ENCODE measurements at places on chromosomes 3 and 15.
A peak's percentile ranks its signal among the peaks of the same experiment; 100 is the strongest.

DNA sequence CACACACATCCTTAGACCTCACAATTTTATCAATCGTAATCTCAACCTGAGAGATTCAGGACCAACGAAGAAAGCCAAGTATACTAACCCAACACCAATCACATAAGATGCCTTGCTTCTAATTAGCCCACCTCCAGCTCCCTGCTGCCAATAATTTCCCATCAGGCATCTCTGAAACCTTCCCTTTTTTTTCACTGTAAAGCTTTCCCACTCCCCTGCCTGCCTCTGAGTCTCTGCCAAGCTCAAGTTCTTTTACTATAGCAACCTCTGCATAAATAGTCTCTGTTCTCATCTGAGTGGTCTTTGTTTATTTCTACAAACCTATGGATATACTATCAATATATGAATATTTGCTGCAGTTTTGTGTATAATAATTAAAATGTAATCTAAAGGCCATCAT is 86.5 kb downstream of the PIK3CB start:
- no peak for DNase-seq

GRCh38 chr3:59192473-59192872 is 142.6 kb upstream of the CFAP20DC start:
- DNase-seq = no peak

GRCh38 chr3:60202052-60202726 is 1049.1 kb downstream of the FHIT start:
- no peak for DNase-seq

GRCh38 chr3:177057768-177058167 is 139.5 kb downstream of the TBL1XR1 start:
- DNase-seq = peak; percentile 62

GRCh38 chr3:71724171-71724453 is 1.1 kb downstream of the EIF4E3 start:
- DNase-seq = no peak

Measured in activated T-cell treated with anti-CD3 and anti-CD28 coated beads, Interleukin-2, amount 50 U/mL, for 48 hours (primary cell).